CD4-positive, alpha-beta T cell treated with Interleukin-4 for 4 hours (primary cell): ENCODE measurements at places on chromosomes 2 and 18.

DNA sequence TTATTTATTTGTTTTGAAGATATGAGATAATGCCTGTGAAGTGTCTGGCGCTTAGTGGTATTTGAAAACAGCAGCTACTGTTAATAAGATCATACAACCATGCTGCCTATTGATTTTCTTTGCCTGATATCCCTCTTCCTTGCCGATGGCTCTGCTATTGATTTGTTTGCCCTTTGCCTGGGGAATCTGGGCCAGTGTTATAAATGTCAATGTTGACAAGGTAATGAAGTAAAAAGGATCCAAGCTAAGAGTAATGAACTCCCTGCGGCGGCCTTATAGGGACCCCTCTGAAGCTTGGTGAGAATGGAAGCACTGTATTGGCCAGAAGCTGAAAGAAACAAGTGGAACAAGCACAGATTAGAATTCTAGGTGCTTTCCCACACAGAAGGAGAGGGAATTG, 854.6 kb downstream of the CNTNAP5 start:
- DNase-seq: no peak

- no peak for DNase-seq
Observed at GRCh38 chr2:168780669-168781071, 21.8 kb upstream of the NOSTRIN start.

DNA sequence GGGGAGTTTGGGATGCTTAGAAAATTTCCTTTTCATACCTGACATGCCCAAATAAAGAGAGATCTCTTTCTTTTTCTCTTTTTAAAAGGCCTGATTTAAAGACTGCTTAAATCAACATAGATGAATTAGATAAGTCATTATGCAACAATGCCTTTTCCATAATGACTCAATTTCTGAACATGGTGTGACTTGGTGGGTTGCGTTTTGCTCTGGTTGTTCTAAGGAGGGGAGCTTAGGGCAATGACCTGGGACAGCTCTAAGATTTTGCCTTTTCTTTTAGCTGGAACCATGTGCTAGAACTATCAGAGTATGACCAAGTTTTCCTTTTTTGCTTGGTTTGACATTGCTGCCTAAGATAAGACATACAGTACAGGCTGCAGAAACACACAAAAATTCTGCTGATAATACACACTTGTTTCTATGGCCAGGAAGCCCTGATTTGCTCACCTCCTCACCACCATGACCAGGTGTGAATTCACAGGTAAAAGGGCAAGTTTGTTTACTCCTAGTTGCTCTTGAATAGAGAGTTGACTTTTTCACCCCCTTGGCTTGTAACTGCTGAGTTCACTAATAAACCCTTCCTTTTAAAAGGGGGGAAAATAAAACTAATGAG, 58.1 kb upstream of the IL1RL1 start:
- DNase-seq: peak; percentile 50

GRCh38 chr2:189661957-189662321, 680 bp downstream of the ASNSD1 start:
- DNase-seq: no peak

DNA sequence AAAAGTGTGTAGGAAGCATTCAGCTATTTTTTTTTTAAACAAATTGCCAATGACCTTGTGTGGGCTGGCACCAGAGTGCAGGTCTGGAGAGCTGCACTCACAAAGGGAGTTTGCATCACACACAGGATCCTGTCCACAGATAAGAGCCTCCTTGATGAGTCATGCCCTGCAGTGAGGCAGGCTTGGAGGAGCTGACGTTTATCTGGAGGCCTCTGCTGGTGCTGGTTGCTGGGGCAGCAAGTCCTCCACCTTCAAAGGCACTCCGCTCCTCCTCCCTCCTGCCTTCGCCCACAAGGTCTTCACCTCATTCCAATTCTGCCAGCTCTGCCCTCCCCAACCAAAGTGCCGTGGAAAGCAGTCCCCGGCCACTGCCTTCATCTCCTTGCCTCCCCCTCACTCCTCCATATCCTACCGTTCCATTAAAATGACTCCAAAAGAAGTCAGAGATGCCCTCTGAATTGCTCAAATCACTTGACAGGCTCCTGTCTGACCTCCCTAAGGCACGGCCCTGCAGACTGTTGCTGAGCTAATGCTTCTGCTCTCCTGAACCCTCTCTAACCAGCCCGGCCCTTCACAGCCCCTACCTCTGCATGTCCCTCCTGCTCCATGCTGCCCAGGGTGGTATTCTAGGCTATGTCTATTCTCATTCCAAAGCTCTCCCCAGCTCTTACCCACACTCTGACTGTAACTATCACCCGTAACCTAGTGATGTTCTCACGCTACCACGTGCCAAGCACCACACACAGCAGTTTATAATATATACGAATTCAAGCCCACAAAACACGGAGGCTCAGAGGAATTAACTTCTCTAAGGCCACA, 30.9 kb downstream of the LONRF2 start:
- DNase-seq: peak; percentile 21

GRCh38 chr2:203412546-203413331, 84.5 kb downstream of the ABI2 start:
- no peak for DNase-seq

DNA sequence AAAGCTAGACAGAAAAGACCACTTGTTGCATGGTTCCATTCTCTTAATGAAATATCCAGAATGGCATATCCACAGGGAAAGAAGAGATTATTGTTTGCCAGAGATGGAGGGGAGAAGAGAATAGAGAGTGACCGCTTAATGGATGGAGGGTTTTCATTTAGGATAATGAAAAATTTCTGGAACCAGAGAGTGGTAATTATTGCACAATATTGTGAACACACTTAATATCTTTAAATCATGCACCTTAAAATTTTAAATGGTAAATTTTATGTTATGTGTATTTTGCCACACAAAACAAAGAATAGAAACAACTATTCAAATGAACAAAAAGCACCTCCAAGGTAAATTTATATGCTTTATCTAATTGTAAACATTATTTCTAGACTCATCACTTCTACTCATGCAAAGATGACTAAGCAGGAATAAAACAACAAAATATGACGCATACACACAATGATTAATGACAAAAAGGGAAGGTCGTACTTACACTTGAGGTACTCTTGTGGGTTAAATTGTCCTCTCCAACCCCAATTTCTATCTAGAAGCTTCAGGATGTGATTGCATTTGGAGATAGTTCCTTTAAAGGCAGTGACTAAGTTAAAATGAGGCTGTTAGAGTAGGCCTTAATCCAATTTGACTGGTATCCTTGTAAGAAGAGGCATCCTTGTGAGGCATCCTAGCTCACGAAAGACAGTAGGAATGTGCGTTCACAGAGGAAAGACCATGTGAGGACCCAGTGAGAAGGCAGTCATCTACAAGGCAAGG, 18.7 kb upstream of the DHRS9 start:
- DNase-seq: no peak

- peak; percentile 31 for DNase-seq
Observed at GRCh38 chr2:232321156-232321816, 57.3 kb upstream of the ALPP start.
